Stimulated activated CD4-positive, alpha-beta T cell treated with anti-CD3 and anti-CD28 coated beads, Interleukin-1b, Interleukin-23, amount 100 ng/mL, for 4 hours (primary cell): ENCODE measurements at places on chromosomes 4 and X.
A peak's percentile ranks its signal among the peaks of the same experiment; 100 is the strongest.

- DNase-seq: no peak
These were observed 94.9 kb upstream of the SHISA3 start for GRCh38 chr4:42302348-42302747.

DNA sequence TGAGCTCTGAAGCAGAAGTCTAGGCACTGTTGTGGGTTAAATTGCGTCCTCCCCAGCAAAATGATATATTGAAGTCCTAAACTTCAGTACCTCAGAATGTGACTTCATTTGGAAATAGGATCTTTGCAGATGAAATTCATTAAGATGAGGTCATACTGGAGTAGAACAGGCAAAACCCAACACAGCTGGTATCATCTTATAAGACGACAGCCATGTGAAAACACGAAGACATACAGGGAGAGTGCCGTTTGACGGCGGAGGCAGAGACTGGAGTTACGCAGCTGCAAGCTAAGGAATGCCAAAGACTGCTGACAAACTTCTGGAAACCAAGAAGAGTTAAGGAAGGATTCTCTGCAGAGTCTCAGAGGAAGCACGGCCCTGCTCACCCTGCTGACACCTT lies 241.5 kb downstream of the MAML3 start:
- no peak for DNase-seq

- DNase-seq: no peak
These were observed 61.2 kb downstream of the POU4F2 start for GRCh38 chr4:146699910-146700309.

DNA sequence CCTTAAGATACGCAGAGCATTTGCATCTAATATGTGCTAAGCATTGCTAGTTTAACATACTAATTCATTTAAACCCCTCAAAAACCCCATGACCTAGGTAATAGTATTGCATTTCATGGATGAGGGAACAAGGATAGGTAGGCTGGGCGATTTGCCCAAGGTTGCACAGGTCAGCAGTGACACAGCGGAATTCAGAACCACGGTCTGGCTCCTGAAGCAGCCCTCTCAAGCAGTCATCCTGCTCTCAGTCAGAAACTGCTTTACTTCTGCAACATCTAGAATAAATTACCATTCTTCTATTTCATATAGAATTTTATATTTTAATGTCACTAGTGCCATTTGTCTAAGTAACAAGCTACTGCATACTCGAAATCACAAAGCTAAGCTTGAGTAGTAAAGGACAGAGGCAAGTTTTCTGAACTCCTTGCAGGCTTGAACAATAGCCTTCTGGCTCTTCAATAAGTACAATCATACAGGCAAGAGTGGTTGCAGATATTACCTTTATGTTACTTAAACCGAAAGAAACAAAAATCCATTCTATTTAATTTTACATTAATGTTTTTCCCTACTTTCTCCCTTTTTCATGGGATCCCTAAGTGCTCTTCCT lies 555 bp upstream of the SPP1 start:
- DNase-seq: no peak

GRCh38 chrX:128717635-128718578 lies 665.7 kb upstream of the ACTRT1 start:
- DNase-seq: no peak

GRCh38 chrX:9758021-9758638 lies 7.5 kb downstream of the GPR143 start:
- DNase-seq: no peak

GRCh38 chr4:3385711-3386420 lies 55.9 kb upstream of the HGFAC start:
- DNase-seq: no peak

GRCh38 chr4:89531932-89532640 lies 224.5 kb upstream of the GPRIN3 start:
- no peak for DNase-seq

DNA sequence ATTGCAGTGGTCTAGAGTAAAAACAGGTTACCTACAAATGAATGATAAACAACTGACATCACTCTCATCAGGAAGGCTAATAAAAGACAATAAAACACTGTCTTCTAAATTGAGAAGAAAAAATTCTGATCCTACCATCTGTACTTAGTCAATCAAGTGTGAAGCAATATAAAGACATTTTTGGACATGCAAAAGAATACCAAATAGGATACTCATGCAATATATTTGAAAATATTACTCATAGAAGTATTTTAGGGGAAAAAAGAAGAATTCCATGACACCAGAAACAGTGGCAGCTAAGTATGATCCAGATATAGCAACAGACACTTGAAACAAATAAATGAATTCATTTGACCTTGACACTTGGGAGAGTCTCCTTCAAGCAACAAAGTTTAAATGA lies 63.8 kb upstream of the FAM120C start:
- DNase-seq: no peak

- DNase-seq: peak; percentile 18
These were observed 6.8 kb upstream of the TCEANC start for GRCh38 chrX:13646154-13646549.

GRCh38 chr4:52694936-52695335 lies 35.8 kb upstream of the USP46 start:
- DNase-seq: no peak

GRCh38 chr4:101128473-101128872 lies 218.9 kb downstream of the PPP3CA start:
- no peak for DNase-seq

DNA sequence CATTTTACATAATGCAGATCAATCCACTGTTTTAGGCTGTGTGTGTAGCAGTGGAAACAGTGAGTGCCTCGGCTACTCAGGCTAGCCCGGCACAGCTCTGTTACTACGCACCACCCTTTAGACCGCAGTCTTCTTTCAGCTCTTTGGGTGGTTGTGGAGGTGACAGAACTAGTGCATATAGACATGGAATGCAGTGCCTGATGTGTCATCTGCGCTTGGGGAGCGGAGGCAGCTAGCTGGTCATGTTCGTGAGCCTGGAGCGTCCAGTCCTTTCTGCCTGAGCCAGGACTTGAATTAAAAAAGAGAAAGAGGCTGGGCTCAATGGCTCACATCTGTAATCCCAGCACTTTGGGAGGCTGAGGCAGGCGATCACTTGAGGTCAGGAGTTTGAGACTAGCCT lies 4.8 kb downstream of the TBC1D14 start:
- DNase-seq: no peak

DNA sequence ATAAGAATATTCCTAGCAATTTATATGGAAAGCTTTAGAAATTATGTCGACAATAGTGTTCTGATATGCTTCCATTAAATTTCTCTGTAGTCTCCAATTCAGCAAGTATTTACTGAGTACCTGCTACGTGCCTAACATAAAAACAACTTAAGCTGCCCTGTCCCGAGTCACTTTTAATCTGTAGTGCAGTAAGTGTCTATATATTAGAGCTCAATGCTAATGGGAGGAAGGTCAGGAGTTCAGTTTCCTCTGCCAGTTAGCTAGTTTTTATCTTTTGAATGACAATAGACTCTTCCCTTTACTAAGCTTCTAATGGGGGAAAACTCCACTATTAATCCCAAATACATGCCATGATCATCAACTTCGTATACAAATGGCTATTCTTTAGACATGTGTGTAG lies 118.7 kb upstream of the NAP1L5 start:
- DNase-seq: no peak

DNA sequence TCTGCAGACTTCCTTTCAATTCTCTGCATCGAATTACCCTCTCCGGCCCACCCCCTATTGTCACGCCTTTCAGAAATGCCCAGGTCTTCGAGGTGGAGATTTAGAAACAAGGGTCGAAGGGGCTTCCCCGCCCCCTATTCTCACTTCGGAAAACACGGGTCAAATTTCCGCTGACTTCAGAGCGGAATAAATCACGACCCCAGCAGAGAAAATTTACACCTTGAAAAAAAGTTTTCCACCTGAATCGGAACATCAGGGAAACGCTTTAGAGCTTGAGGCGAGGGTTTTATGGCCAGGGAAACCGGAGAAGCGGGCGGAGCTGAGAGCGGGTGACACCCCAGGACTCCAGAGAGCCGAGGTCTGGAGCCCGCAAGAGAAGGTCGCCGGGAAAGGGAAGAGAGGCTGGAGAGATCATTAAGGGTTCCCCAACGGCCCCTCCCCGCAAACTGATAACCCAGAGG lies 1.6 kb downstream of the SHISA3 start:
- no peak for DNase-seq

DNA sequence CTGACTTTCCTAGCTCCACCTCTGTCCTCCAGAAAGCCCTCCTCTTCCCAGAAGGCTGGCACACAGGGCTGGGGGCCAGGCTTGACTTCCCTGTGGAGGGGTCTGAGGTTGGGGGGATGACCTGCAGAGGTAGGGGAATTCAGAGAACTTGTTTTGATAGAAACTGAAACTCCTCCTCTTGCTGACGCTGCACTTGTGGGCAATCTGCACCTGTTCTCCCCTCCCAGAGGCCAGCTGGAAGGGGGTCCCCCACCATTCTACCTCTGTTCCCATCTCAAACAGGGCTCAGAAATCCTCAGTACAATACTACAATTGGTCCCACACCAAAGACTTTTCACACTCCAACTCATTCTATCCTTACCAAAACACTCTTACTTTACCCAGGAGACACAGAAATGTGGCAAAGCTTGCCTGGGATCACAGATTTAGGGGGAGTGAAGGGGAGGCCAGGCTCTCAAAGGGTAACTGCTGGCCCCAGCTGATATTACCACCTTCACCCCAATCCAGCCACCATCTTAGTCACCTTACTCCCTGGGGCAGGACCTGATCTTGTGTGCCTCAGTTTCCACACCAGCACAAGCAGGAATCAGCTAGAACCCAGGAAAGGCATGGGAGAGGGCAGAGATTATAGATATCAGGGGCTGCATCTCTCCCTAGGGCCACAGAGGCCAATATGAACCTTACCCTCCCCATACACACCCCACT lies 18.5 kb downstream of the OTUD5 start:
- DNase-seq: peak; percentile 47

- DNase-seq: no peak
These were observed 70.8 kb downstream of the STK32B start for GRCh38 chr4:5122114-5122513.

DNA sequence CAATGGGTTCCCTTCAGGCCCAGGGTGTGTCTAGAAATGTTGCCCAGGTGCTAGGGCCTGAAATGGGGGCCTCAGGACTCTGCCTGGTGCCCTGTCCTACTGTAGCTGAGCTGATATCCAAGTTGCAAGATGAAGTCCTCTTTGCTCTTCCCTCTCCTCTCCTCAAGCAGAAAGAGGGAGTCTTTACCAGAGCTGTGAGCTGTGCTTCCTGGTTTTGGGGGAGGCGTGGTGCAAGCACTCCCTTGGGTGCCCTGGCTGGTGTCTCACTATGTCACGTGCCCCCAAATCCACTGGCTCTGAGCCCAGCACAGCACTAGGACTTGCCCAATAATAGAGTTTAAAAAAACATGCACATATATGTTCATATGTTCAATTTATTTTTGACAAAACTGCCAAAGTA lies 29.3 kb upstream of the CT47A1 start:
- no peak for DNase-seq

GRCh38 chrX:1941321-1941720 lies 326.5 kb downstream of the ASMT start:
- DNase-seq: no peak

DNA sequence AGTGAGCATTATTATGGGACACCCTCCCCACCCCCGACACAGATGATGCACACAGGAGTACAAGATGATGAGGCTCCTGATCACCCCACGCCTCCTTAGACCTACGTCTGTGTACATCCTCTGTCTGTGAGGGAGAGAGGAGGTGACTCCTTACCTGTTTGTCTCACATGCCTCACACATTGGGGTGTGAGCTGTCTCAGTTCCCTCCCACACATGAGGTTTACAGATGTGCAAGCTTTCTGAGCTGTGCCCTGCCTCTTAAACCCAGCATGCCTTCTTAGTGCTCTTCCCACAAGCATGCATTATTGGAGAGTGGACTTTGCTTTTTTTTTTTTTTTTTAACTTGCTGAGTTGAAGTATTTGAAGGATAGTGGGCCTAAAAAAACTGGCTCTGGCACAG lies 76.7 kb downstream of the CLCN5 start:
- no peak for DNase-seq

GRCh38 chrX:48802905-48803200 lies 986 bp downstream of the HDAC6 start:
- no peak for DNase-seq

GRCh38 chr4:189921058-189921457 lies 19.6 kb upstream of the FRG1 start:
- no peak for DNase-seq

- no peak for DNase-seq
These were observed 228.9 kb upstream of the ETNPPL start for GRCh38 chr4:108991551-108992328.

GRCh38 chrX:40912576-40912975 lies 172.7 kb upstream of the USP9X start:
- DNase-seq: no peak

DNA sequence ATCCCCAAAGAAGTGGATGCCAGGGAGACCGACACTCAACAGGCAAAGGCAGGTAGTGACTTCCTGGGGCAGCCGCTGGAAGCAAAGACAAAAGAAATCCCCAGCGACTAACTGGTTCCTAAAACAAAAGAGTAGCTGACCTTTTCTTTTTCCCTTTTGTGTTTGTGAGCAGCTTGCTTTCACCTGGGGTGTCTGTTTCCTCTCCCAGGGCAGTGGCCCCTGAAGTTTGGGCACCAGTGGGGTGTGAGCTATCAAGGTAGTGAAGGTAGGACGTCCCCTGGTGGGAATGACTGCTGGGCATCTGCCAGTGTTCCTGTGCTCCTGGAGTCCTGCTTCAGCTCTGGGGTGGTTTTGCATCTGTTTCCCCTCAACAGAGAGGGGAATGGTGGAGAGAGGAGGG lies 41.6 kb upstream of the STIM2 start:
- DNase-seq: no peak

DNA sequence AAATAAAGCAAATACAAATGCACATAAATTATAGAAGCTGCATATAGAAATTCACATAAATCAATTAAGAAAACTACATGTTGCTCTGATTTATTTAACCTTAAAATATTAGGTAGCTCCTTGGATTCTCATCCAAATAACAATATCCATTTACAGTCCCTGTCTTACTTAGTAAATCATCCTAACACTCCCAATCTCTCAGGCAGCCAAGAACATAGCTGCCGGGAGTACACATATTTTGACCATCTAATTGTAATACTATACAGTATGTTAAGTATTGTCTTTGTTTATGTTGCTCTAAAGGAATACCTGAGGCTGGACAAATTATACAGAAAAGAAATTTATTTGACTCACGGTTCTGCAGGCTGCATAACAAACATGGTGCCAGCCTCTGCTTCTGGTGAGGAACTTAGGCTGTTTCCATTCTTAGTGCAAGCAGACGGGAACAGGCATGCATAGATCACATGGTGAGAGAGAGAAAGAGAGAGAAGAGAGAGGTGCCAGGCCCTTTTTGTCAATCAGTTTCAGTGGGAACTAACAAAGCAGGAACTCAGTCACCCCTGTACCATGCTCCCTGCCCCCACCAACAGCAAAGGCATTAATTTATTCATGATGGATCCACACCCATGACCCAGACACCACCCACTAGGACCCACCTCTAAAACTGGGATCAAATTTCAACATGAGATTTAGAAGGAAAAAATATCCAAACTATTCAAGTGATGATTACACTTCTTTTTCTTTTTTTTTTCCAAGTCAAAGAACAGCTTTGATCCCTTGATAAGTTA lies 614.8 kb upstream of the TECRL start:
- DNase-seq: no peak
